ENCODE measurements at places on chromosomes 2 and 18.

DNA sequence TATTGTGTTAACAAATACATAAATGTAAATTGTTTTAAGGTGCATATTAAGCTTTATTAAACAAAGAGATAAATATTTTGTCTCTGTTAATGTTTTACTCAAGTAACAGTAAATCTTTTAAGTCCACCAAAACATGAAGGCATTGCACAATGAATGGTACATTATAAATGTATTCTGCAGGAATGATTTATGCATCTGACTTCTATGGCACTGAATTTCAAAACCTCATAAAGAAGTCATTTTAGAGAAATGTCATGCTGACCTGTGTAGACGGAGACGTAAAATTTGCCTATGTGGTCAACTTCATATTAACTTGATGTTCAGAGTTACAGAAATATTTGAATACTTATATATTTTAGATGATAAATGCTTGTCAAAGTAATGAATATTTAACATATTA lies 194.7 kb downstream of the BABAM2 start:
- DNase-seq, result no peak

DNA sequence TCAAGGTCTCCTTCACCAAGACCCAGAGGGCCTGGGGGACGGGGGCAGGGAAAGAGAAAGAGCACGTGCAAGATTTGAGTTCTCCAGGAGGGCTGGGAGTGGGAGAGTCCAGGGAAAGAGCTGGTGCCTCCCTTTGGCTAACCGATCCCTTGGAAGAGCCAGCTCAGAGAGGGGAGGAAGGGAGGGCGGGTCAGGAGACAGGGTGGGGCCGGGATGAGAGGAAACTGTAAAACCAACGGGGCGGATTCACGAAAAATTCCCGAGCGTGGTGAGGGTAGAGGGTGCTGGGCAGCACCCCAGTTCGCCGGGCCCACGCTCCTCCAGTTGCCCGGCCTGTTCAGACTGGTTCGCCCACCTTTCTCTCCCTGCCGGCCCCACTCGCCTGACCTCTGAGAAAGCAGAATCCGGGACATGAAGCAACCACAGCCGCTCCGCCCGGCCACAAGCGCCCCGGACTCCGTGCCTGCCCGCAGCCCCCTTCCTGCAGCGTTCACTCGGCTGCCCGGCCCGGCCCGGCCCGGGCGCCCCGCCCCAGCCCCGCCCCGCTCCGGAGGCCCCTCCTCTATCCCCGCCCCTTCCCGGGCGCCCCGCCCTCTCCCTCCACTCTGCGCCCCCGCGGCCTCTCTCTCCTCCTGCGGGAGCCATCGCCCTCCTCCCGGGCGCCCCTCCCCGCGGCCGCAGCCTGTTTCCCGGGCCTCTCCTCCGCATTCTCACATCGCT lies 230.9 kb upstream of the SMAD2 start:
- peak; percentile 63 for DNase-seq

DNA sequence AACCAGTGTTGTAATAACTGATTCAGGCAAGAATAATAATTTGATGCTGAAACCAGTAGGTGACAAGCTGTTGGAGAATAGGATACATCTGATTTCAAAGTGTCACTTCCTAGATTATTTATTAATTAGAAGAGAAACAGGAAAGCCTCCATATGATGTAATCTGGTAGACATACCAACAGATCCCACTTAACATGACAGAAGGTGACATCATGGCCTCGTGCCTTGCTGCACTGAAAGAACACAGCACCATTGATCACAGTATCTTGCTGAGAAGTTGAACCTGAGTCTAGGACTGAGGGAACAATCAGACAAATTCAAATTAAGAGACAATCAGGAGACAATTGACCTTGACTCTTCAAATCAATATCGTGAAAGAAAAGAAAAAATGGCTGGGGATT lies 131.6 kb upstream of the DLGAP1 start:
- no peak for DNase-seq

DNA sequence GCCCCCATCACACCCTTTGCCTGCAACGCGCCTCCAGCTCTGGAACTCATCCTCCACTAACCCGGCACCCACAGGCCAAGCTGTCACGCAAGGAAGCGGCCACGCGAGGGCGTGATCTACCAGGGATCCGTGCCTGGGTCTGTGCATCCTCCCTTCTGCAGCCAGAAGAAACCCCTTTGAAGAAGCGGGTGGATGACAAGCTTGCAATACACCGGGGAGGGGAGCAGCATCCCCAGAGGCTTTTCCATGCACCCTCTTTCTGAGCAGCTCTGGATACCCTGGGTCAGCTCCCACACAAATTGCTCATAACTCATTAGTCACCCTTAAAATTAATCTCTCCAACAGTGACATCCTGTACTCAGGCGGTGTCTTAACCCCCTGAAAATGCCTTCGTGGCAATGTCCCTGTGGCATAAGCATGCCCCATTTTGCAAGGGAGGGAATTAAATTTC lies 47.6 kb downstream of the PDCL3 start:
- DNase-seq, result peak; percentile 67

- DNase-seq, result no peak
These were observed 215.8 kb downstream of the ALPK2 start for GRCh38 chr18:58412844-58413666.

DNA sequence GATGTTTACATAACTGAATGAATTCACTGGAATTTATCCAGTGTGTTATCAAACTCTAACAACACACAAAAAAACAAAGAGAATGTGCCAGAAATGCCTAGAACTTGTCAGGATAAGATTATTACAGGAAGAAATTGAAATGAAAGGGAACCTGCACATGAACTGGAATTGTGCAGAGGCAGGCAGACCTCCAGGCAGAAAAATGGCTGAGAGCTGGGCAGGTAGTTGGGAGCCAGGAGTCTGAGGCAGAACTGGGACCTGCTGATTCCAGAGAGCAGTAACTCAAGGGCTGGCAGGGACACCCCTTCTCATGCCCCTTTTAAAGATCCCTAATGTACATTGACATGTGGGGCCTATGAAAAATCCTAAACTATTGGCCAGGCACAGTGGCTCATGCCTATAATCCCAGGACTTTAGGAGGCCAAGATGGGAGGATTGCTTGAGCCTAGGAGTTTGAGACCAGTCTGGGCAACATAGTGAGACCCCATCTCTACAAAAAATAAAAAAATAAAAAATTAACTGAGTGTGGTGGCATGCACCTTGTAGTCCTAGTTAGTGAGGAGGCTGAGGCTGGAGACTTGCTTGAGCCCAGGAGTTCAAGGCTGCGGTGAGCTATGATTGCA lies 674 bp upstream of the SP110 start:
- DNase-seq, result no peak

DNA sequence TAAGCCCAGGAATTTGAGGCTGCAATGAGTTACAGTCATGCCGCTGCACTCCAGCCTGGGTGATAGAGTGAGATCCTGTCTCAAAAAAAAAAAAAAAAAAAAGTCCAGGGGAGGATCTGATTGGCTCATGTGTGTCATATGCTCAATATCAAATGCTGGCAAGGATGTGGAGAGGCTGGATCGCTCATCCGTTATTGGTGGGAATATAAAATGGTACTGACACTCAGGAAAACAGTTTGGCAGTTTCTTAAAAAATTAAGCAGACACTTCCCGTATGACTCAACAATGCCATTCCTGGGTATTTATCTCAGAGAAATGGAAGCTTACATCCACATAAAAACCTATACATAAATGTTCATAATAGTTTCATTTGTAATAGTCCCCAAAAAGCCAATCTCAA lies 68.9 kb downstream of the MEX3C start:
- DNase-seq, result no peak

- DNase-seq, result no peak
These were observed 131.0 kb downstream of the TCF4 start for GRCh38 chr18:55457028-55457427.

DNA sequence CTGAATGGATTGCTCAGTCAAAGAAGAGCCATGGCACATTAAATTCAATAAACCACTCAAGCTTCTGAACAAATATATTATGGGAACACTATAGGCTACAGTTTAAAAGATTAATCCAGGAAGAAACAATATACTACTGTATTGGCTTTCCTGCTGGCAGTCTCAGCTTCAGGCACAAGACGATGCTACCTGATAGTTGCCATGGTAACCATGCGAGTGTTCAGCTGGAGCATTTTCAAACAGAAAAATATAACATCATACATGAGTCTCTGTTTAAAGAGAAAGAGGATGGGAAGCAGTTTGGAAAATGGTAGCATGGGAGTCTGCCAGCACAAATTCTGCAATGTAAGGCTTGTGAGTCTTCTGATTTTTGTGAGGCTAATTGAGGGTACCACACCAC lies 65.9 kb upstream of the CPO start:
- DNase-seq, result no peak

DNA sequence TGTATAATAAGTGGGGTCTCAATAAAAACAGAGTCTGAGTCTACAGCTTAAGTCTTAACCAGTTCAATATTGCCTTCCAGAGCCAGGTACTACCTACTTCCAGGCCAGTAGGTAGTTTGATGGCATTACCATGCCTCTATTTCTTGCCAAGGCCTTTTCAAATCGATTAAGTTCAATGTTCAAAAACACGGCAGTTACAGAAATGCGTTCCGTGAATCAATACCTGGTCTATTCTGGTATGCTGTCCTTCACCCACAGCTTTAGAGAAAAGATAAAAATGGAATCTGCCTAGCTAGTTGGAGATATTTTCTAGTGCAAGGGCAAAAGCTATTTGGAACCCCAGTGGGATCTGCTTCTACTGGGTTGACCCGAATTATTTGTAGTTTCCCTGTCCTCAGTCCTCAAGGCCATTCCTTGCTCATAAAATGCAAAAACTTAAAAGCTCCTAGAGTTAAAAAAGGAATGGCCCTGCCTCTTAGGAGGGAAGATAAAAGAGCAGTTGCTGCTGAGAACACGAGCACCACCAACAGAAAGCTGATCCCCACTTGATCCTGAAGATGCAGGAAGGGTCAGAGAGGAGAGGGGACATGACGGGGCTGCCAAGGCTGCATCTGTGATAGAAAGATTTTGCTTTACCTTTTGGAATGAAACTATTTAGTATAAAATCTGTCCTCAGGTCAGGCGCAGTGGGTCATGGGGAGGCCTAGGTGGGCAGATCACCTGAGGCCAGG lies 109.6 kb upstream of the SCG2 start:
- no peak for DNase-seq

DNA sequence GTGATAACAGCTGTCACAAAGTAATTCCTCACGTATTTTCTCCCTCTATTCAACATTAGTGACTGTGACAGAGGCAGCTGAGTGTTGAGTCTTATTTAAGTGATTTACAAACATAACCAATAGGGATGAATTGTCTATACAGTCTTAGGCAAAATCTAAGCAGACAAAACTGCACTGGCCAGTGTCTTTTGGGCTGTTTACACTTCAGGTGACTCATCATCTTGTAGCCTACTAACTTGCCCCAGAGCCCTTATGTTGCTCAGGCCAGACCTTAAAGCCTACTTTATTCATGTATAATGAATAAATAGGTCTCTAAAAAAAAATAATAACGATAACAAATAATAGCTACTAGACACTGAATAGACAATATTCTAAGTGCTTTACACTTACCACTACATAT lies 17.2 kb downstream of the THOC1 start:
- DNase-seq, result no peak

DNA sequence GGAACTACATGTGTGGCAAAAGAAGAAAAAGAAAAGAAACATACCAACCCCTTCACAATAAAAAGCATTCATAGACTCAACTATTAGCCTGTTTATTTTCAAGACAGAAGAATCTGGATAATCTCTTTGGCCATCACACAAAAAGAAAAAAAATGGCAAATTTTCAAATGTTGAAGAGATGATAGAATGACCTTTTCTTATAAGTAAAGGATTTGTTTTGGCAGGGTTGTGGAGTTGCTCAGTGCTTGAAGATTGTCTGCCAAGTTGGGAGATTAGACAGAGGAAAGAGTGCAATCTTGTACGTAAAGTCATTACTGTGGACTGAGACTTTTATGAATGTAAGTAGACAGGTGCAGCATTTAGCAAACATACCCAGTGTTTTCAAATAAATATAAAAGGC lies 18.5 kb upstream of the FAM171B start:
- no peak for DNase-seq

DNA sequence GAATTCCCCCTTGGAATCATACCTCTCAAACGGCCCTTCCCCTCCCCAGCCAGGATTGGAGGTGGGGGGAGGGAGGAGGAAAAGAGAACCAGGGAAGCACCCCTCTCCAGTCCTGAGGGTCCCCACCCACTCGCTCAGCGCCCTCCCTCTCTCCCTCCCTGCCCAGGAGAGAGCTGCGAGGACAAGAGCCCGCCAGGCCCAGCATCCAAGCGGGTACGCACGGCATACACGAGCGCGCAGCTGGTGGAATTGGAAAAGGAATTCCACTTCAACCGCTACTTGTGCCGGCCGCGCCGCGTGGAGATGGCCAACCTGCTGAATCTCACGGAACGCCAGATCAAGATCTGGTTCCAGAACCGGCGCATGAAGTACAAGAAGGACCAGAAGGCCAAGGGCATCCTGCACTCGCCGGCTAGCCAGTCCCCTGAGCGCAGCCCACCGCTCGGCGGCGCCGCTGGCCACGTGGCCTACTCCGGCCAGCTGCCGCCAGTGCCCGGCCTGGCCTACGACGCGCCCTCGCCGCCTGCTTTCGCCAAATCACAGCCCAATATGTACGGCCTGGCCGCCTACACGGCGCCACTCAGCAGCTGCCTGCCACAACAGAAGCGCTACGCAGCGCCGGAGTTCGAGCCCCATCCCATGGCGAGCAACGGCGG lies 14.4 kb downstream of the HOXD3 start:
- no peak for DNase-seq

All from T-helper 9 cell (primary cell).